Renal pelvis (tissue), 12 donors: ENCODE measurements at places on chromosomes 12 and 14. TPM values are rescaled to one million over a fixed set of nuclear protein-coding genes. Genes with fewer than 3 reads are reported as not detected.

Gene POTEM
- polyA plus RNA-seq = not detected

Gene KRT81
- not detected for polyA plus RNA-seq

GRCh38 chr12:12719496-12719895 is 2.3 kb downstream of the CDKN1B start:
- DNase-seq = no peak

DNA sequence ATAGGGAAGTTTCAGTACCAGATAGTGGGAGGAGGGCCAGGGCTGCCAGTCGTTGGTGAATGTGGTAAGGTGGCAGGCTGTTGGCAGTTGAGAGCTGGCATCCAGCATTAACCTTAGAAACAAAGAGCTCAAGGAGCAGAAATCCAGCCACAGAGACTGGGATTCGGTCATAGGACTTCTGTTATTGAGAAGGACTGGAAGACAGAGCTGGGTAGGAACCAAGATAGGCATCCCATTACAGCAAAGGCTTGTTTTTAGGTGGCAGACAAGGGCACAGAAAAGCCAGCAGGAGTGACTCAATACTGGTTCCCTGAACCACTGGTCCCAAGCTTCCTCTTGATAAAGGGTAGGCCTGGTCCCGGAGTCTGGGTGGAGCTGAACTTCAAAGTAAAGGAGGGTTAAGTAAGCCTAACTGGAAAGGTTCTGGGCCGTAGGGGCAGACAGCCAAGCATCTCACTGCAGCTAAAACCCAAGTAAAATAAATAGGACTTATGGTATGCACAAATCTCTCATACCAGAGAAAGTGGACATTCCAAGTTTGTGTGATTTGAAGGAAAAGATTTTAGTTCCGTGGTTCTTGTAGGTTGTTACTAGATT is 147.9 kb downstream of the ETV6 start:
- no peak for DNase-seq

GRCh38 chr12:117718141-117718540 is 250.6 kb downstream of the KSR2 start:
- DNase-seq = no peak

DNA sequence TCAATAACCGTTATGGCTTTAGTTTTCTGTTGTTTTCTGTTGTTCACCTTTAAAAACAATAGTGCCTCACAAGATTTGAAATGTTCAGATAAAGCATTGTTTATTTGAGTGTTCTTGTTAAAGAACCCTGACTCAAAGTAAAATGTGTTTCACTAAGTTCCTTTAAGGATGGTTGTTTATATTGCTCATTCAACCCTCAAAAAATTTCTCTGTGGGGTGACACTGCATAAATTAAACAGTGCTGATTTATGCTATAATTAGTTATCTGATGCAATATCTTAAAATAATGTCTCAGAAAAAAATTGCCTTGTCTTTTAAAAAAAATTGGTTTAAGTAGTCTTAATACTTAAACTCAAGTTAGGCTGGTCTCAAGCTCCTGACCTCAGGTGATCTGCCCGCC is 775.1 kb downstream of the FLRT2 start:
- DNase-seq = no peak

DNA sequence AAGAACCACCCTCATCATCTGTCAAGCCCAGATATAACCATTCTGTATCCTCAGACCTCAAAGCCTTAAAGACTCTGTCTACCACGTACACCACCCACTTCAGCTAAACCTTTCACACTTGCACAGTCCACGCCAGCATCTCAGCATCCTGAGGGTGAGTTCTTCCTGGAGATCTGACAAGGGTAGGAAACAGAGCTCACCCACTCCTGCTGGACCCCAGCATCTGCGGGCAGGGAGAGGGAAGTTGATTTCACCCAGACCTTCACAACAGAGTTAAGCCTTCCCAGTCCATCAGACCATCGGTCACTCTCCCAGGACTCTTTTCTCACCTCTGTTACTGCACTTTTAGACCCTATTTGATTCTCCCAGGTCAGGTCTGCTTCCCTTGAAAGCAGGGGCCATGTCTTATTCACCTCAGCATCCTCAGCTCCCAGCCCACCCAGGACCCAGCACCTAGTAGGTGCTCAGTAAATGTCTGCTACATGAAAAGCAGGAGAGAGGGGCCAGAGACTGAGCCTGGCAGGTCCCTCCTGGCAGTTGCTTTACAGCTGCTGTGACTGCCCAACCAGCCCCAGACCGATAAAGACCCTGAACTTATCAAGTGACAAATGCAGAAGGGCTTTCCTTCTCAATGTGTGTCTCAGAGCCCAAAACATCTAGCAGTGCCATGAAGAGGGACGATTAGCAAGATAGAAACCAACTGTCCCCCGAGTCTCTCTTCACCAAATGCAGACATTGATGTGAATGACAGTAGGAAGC is 34.1 kb downstream of the ANO2 start:
- no peak for DNase-seq

- DNase-seq = no peak
Observed at GRCh38 chr14:78933166-78933565, 763.0 kb downstream of the NRXN3 start.

GRCh38 chr12:82009524-82009923 is 250.4 kb upstream of the PPFIA2 start:
- no peak for DNase-seq

GRCh38 chr12:15601210-15601800 is 187.9 kb downstream of the EPS8 start:
- DNase-seq = no peak

GRCh38 chr12:56256326-56256960 is 1.7 kb downstream of the ANKRD52 start:
- no peak for DNase-seq

DNA sequence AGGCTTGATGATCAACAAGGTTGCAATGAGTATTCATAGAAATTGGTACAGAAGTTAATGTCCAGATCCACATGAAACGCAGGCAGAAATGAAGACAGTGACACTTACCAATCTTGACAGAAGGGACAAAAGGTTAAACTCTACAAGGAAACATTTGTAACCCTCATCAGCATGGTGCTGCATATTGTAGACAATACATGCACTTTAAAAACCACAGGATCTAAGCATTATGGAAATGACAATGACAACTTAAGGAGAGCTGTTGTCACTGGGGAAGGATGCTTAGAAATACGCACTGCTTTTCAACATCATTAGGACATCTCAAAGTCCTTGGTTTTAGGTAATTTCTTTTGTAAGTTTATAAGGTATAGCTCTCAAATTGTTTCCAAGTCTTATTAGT is 130.6 kb downstream of the ATP23 start:
- DNase-seq = no peak

GRCh38 chr12:65164244-65164643 is 5.1 kb upstream of the LEMD3 start:
- no peak for DNase-seq

DNA sequence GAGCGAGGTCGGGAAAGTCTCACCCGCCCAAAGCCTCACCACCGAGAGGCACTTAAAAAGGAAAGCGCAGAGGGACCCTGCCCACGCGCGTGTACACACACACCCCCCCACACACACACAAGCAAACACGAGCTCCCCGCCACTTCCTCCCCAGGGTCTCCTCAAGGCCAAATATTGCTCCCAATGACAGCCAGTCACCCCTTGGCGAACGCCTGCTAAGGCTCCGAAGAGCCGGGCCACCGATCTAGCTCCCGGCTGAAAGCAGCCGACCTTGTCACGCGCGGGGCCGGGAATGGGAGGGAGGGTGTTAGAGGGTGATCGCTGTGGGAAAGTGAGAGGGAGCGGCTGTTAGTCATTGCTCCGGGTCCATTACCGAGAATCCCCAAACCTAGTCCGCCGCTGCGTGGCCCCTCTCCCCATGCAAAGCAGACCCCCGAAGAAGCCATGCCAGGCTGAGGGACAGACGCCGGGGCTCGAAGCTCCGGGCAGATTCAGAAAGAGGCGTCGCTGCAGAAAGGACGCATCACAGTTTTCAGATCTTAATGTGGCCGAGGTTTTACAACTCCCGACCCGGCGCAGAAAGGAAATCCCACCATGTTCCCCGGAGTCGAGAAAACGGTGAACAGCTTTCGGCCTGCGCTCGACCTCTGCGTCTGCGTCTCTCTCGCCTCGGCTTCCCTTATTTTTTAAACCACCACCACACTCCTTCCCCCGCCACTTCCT is 2.6 kb downstream of the BMP4 start:
- DNase-seq = no peak
